ENCODE measurements at places on chromosomes 4 and X.

GRCh38 chr4:40995850-40996249 lies 218.5 kb downstream of the APBB2 start:
- no peak for DNase-seq

GRCh38 chr4:39023059-39023458 lies 9.2 kb downstream of the TMEM156 start:
- DNase-seq: no peak

DNA sequence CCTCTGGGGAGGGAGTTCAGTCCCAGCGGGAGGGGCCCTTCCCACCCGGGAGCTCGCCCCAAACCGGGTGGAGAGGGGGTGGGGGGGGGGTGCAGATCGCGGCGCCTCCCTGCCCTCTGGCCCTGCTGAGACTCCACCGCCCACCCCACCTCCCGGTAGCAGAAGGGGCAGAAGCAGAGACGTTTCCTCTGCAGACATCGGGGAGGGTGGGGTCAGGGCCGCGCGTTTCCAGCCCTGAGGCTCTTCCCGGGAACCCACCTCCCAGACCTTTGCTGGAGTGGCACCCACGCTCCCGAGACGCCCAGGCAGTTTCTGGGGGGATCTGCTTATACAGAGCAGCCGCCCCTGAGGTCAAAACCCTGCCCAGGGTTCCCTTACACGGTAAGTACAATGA lies 30.2 kb downstream of the CPLX1 start:
- no peak for DNase-seq

DNA sequence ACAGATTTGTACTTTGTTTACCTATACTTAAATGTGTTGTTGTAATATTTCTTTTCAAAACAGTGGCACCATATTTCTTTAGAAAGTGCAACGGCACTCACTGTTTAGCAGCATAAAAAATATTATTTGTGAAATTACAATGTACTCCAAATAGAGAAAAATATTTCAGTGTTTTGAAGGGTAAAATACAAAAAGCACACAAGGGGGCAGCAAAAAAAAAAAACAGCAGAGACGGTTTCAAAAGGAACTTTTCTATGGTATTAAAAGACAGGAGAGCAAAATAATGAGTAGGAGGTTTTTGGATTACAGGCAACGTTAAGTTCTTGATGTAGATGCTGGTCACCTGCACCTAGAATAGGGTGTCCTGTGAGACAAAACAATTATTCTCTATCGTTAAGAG lies 2.0 kb downstream of the NUDT11 start:
- DNase-seq: no peak

DNA sequence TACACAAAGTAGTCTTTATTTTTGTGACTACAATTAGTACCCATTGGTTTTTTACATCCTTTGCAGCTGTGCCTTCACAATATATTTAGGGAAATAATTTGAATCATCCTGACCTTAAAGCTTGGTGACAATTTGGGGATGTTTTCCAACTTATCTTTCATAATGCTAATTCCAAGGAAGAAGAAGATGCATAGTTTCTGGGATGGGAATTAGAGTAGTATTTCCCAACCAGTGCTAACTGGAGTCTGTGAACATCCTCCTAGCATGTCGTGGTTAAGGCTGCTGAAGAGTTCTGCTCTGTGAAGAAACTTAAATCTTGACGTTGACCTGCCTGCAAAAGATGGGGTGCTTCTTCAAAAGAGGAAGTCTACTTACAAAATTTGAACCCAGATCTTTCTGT lies 173.5 kb downstream of the ANK2 start:
- no peak for DNase-seq

GRCh38 chrX:99933865-99934264 lies 476.2 kb downstream of the PCDH19 start:
- no peak for DNase-seq

Measured in CD4-positive, alpha-beta T cell (primary cell).